ENCODE measurements at places on chromosomes 2 and 18. TPM values are rescaled to one million over a fixed set of nuclear protein-coding genes. Genes with fewer than 3 reads are reported as not detected.

ASB1 gene
- total RNA-seq: 57.5 TPM

NPPC gene
- 16.1 TPM for total RNA-seq

EGR4 gene
- total RNA-seq: not detected

TRPM8 gene
- not detected for total RNA-seq

- DNase-seq: no peak
Observed at GRCh38 chr18:26336572-26336971, 110.3 kb downstream of the TAF4B start.

- DNase-seq: no peak
Observed at GRCh38 chr2:24052951-24053350, 3.4 kb downstream of the FKBP1B start.

DNA sequence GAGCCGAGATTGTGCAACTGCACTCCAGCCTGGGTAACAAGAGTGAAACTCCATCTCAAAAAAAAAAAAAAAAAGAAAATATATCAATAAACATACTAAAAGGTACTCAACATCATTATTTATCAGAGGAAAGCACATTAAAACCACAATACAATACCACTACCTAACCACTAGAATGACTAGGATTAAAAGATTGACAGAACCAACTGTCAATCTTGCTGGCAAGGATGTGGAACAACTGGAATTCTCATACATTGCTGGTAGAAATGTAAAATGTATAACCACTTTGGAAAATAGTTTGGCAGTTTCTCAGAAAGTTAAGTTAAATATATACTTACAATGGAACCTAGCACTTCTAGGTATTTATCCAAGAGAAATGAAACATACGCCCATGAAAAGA is 88.6 kb downstream of the B3GNT2 start:
- no peak for DNase-seq

GRCh38 chr2:69911985-69912563 is 2.8 kb upstream of the MXD1 start:
- DNase-seq: no peak

DNA sequence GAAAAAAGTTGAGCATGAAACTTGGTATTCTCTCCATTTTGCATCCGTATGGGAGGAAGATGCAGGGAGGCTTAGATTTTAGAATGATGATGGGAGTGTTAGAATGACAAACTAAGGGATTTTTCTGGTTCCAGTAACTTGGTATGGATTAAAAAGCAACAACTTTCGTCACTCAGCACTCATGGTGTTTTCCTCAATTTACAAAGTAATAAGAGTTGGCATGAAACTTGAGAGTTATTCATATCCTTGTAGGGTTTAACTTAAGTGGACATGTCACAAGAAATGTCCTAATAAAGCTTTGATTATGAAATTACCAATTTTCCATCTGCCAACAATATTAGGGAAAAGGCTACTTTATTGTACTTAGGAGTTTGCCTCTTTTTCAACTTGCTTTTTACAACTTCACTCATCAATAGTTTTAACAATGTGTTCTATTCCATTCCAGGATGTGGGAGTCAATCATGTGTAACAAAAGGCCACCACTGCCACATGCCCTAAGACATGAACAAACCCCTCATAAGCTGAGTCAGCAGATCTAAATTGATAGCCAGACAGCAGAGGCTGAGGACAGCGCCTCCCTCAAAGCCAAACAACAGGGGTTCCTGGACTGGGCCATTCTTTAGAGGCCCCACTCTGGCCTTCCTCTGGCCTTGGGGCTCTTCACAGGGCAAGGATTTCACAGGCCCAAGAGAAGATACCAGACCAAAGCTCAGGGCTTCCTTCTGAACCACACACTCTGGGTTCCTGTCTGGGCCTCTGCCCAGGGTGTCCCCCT is 265.8 kb downstream of the TNS1 start:
- DNase-seq: no peak
